ENCODE measurements at places on chromosomes 12 and 14.

DNA sequence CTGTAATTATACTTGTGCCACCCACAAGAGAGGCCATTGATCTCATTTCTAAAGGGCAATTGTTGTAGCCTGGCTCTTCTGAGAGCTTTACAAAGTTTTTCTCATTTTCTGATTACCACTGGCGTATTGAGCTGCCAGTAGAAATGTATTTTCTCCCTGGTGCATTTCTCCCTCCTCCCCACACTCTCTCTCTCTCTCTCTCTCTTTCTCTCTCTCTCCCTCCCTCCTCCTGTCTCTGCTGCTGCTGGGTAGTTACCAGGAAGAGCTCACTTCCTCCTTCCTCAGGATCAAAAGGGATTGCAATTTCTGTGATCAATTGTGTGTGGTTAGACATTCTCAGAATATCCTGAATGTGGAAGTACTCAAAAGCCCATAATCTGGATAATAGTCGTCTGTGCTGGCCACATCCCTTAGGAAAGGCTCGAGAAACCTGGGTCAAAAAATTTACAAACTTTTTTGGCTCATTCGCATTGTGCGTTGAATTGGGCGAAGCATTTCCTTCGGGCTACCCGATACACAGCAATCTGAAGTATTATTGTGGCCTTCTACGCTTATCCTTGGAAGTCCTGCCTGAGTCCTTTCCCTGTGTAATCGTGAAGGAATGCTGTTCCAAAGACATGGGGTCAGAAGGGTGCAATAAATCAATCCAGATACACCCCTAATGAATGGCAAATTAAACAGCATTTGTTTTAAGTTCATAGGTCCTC lies 254.8 kb downstream of the MSRB3 start:
- no peak for DNase-seq

DNA sequence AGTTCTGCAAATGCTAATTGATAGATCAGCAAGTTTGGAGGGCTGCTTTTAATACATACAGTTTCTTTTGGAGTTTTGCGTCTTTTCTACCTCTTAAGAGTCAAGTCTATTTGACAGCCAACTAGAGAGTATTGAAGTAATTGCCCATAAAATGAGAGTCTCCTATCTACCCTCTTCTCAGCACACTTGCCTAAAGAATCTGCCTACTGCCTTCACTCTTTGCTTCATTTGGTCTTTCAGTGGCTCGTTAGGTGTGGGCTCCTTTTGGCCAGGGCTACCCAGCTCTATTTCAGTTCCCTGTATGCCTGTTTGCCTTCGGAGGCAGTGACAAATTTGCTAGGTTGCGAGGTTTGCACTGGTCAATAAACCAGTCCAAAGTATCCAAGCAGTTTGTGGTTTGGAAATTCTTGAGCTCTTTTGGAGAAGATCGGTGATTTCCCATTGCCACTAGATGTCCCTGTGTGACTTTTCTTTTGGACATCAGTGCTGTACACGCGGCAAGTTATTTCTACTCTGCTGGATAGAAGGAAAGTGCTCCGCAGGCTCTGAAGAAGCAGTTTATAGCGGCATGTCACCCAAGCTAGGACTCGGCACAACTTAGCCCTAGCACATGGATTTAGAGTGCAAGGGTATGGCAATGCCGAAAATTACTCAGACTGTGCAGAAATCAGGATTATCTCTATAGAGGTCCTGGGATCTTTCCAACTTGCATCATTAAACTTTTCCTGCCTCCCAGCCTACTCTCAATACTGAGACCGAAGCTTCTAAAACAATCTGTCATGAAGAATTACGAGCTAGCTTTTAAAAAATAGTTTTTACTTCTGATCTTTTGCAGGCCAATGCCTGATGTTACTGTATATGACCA lies 38.6 kb downstream of the MGST1 start:
- DNase-seq = no peak

DNA sequence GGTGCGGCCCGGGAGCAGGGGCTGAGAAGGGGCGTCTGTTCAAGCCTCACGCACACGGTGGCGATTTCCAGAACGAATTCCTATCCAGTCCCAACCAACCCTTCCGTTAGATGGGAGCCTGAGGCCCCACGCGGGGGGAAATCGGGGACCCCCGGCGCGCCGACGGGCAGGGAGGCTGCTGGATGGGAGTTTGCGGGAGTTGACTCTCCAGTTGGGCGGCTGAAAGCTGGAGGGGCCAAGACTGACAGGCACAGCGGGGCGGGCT lies 9.8 kb downstream of the EXOC3L4 start:
- no peak for DNase-seq

- DNase-seq = no peak
Measured at GRCh38 chr14:100816950-100817901, 8.7 kb upstream of the MEG3 start.

GRCh38 chr12:46005151-46005797 lies 14.9 kb upstream of the SCAF11 start:
- no peak for DNase-seq

DNA sequence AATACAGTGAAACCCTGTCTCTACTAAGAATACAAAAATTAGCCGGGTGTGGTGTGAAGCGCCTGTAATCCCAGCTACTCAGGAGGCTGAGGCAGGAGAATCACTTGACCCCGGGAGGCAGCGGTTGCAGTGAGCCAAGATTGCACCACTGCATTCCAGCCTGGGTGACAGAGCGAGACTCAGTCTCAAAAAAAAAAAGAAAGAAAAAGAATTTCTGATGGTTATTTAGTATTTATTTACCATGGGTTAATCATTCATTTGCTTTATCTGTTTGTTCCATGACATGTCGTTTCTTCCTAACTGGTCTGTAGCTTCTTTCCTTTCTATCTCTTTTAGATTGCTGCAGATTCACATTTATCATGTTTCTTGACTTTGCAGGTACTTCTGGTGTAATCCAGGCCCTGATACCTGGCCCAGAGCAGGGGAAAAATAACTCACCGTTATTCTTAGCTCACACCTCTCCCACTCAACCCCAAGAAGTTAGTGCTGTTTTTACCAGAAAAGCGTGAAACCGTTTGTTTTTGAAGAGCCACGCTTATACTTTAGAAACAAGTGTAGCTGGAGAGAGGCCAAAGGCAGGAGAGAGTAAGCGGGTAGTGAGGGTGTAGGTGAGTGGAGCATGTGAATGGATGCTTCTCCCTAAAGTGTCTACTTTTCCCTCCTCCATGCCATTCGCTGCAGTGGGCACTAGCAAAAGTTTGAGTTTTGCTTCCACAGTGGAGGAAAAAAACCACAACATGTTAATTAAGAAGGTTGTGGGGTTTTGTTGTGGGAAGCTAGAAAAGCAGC lies 45.4 kb downstream of the SRGAP1 start:
- DNase-seq = no peak

GRCh38 chr12:24038211-24038997 lies 88.9 kb upstream of the SOX5 start:
- no peak for DNase-seq

- DNase-seq = peak; percentile 82
Measured at GRCh38 chr12:2248901-2249381, 196.2 kb downstream of the CACNA1C start.

GRCh38 chr14:93068711-93069110 lies 47.0 kb downstream of the ITPK1 start:
- DNase-seq = no peak

DNA sequence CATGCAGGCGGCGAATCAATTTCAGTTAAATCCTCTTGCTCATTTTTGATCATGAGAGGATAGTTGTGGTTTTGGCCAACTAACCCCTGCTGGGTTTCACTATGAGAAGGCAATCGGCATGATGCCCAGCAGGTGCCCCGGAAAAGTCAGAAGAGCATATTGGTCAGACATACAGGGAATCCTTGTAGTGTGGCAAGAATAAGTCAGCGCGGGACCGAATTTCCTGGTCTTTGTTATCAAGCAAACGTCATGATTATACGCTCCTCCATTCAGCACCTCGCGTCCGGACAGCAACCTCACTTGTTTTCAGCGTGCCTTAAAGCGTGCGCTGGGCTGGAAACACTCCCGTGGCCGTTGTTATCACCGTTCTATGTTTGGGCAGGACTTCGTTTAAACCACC lies 1.8 kb downstream of the TBC1D30 start:
- DNase-seq = no peak

DNA sequence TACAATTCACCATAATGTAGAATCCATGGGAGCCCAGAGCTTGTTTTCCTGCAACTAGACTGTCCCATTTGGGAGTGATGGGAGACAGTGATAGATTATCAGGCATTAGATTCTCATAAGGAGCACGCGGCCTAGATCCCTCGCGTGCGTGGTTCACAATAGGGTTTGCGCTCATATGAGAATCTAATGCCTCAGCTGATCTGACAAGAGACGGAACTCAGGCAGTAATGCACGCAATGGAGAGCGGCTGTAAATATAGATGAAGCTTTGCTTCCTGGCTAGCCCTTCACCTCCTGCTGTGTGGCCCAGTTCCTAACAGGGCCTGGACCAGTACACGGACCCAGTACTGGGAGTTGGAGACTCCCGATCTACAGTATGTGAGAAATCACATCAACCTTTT lies 126.7 kb downstream of the FBXL14 start:
- no peak for DNase-seq

DNA sequence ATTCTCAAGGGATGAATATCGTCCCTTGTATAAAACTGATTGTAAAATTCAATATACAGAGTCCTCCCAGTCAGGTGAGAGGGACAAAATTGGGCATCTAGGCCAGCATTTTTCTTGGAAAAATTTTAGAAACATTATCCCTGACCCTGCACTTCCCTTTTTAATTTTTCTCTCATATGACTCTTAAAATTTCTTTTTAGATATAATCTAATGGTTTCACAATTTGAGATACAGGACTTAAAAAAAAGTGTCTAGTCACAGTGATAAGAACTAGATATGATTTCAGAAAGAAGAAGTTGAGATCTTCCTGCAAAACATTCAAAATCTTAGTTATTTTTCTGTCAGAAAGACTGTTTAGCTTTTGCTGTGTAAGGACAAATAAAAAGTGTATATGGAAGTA lies 270.8 kb upstream of the PPFIA2 start:
- DNase-seq = no peak

DNA sequence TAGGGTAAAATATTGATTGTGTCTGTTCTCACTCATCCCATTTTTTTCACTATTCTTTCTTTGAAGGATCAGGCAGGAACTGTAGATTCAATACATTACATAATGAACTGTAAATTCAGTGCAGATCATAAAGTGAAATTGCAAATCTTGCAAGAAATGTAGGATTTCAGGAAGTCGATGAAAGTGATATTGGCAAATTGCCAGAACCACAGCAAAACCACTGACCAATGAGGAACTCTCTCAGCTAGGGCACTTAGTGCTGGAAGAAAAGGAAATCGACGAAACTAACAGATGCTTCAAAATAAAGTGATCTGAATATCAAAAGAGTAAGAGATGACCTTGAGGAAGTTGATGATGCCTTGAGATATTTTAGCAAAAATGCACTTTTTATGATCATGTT lies 157.6 kb downstream of the AACS start:
- no peak for DNase-seq

DNA sequence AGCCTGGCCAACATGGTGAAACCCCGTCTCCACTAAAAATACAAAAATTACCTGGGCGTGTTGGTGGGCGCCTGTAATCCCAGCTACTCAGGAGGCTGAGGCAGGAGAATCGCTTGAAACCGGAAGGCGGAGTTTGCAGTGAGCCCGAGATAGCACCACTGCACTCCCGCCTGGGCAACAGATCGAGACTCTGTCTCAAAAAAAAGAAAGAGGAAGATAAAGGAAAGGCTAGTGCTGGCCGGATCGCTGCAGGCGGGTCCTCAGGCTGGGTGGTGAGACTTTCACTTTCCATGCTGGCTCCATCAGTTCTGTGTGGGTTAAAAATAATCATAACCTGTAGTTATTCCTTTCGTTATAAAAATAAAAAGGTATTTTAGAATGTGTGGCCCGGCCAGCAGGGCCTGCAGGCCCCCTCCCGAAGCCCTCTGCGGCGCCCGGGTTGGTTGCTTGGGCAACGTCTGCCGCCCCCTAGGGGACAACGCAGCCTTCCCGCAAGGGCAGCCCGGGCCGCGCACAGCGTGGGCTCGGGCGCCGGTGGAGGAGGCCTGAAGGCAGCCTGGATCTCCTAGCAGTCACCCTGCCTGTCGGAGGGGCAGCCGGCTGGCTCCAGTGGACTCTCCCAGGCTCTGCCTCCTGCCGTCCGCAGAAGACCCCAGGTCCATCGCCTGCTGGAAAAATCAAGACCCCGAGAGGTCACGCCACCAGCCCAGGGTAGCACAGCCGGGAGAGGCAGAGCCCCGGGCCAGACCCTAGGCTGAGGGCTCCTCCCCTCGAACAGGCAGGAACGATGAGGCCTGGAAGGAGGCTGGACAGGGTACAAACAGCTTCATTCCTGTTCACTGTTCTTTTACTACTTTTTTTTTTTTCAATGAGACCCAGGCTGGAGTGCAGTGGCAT lies 5.0 kb upstream of the SLC25A47 start:
- DNase-seq = peak; percentile 30

- DNase-seq = no peak
Measured at GRCh38 chr12:54357506-54358190, 6.6 kb downstream of the GPR84 start.

GRCh38 chr12:69388371-69388770 lies 28.8 kb downstream of the YEATS4 start:
- DNase-seq = no peak

- no peak for DNase-seq
Measured at GRCh38 chr14:64691376-64691775, 12.8 kb upstream of the PLEKHG3 start.

GRCh38 chr14:105497671-105498429 lies 6.8 kb downstream of the TEDC1 start:
- DNase-seq = no peak

- DNase-seq = no peak
Measured at GRCh38 chr14:71629765-71630492, 302.3 kb upstream of the RGS6 start.

DNA sequence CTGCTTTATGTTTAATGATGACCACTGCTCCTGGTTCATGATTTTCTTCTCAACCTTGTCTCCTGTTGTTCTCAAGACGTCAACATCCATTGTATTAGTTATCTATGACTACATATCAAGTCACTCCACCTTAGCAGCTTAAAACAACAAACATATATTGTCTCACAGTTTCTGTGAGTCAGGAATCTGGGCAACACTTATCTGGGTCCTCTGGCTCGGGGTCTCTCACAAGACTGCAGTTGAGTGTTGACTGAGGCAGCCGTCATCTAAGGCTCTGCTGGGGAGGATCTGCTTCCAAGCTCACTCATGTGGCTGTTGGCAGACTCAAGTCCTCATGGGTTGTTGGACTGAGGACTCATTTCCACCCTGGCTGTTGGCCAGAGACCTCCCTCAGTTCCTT lies 27.3 kb upstream of the FRS2 start:
- no peak for DNase-seq

All from GM12864 (cell line).